CD4-positive, CD25-positive, alpha-beta regulatory T cell (primary cell): ENCODE measurements at places on chromosomes 13 and 19. TPM values are rescaled to one million over a fixed set of nuclear protein-coding genes. Genes with fewer than 3 reads are reported as not detected.

Gene RFPL4AL1
- not detected for polyA plus RNA-seq

Gene URAD
- polyA plus RNA-seq = not detected

Gene PLVAP
- polyA plus RNA-seq = not detected

Gene ARL11
- polyA plus RNA-seq = 0.26 TPM

Gene SRRM5
- 0.42 TPM for polyA plus RNA-seq

Gene CEACAM3
- polyA plus RNA-seq = not detected

Gene FCAR
- 0.21 TPM for polyA plus RNA-seq

Gene ZNF121
- polyA plus RNA-seq = 3.5 TPM

Gene SIGLEC10
- polyA plus RNA-seq = 0.37 TPM

Gene FPR1
- polyA plus RNA-seq = not detected

Gene TMEM255B
- polyA plus RNA-seq = 0.02 TPM
